ENCODE measurements at places on chromosomes 2 and 18.

DNA sequence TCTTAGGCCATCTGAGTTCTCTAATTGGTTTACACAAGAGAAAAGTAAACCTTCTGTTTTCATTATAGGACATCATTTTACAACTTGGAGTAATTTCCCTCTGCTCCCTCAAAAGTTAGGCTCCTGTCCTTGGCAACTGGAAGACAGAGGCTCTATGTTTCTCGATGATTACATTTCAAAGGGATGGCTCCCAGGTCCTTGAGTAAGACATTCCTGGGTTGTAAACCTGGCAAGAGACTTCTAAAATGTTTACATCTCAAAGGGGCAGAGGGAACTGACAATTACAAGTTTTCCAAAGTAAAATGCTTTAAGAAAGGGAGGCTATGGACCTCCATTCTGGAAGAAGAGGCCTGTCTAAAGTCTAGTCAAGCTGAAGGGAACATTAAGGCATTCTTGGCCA lies 268.3 kb upstream of the REG3G start:
- no peak for DNase-seq

DNA sequence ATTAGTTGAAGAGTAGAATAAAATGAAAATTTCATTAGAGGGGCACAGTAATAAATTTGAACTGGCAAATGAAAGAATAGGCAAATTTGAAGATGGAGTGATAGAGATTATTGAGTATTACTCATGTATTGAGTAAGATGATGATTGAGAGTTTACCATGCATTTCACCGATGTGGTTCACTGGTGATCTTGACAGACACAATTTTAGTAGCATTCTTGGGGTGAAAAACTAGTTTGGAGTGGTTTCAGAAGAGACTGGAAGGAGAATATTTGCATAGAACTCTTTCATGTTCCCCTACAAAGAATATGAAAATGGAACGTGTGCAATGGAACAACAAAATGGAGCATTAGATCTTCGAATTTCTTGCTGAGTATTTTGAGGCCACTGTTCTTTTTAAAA lies 121.4 kb downstream of the ASXL3 start:
- DNase-seq: no peak

DNA sequence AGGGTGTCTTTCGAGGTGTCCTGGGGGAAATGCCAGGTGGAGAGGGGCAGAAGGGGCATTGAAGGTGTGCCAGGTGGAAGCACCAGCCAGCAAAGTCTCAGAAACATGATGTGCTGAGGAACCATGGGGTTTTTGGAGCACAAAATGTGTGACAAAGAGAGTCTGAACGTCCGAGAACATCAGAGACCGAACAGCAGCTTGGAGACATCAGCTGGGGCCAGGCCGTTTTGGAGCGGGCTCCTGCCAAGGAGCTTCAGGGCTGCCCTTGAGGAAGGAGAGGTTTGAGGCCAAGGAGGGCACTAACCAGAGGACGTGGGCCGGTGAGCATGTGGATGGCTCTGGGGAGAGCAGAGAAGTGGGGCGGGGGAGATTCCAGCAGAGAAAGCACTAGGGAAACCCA lies 5.3 kb upstream of the MBP start:
- no peak for DNase-seq

DNA sequence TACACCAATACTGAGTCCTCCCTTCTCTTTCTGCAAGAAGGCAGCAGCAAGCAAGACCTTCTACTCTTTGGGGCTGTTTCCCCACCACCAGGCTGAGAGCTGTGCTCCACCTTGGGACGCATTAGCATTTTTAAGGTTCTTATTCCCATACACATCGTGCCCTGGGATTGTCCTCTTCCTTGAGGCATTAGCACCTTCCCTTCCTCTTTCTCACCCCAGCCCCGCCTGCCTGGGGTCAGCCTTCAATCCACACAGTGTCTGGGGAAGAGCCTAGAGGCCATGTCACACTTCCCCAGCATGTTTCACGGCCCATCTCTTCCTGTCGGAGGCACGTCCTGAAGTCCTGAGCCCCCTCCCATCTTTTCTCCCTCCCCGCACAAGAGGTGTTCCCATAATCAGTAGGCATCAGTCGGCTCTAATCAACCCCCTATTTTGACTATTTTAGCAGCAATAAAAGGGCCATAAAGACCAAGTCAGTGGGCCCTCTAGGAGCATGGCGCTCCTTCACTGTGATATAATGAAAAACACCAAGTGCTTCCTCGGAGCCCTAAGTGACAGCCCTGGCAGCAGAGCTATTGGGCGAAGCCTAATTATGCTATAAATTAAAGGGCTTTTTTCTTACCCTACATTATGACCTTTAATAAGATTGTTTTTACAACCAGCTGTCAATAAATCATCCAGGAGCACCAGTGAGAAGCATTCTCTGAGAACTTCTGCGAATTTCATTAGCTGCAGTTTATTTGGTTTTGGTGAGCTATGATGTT lies 55.0 kb upstream of the PKDCC start:
- no peak for DNase-seq

- DNase-seq: no peak
Observed at GRCh38 chr2:59734743-59735142, 818.7 kb downstream of the BCL11A start.

- DNase-seq: no peak
Observed at GRCh38 chr2:129464036-129464435, 515.4 kb upstream of the RAB6C start.

GRCh38 chr18:8522756-8523155 lies 86.5 kb upstream of the RAB12 start:
- DNase-seq: no peak

- no peak for DNase-seq
Observed at GRCh38 chr2:224126003-224126402, 86.9 kb upstream of the SERPINE2 start.

DNA sequence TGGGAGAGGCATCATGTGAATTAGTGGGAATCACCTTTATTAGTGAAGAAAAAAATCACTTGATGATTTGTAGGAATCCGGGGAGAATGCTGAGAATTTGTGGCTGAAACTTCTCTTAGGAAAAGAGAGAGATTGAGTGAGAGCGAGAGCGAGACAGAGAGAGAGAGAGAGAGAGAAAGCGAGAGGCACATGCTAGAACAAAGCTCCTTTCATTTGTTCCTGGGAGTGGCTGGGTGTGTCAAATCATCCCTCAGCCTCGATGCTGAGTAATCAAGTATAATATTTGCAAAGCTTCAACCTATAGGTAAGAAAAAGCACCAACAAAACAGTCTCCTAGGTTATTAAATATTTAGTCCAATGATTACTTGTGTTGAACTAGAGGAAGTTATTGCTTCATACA lies 4.4 kb upstream of the SERPINB5 start:
- no peak for DNase-seq

DNA sequence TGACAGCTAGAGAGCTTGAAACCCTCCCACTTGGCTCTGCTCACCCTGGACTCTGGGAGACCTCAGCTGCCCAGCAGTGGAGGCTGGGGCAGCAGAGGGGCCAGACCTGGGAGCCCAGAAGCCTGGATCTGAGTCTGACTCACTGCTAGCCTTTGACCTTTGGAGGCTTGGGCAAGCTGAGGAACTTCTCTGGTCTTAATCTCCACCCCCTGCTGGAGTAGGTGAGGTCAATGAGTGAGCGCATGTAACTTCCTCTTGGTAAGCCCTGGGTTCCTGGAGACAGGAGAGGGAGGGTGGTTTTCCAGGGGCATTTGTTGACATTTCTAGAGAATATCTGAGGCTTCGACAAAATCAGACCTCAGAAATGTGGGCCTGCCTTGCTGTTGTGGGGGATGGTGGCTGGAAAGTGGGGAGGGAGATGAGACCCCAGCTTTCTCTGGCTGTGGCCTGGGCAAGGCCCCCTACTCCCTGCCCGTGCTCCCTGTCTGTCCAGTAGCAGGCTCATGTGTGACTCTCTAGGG lies 73.0 kb upstream of the YWHAQ start:
- no peak for DNase-seq

DNA sequence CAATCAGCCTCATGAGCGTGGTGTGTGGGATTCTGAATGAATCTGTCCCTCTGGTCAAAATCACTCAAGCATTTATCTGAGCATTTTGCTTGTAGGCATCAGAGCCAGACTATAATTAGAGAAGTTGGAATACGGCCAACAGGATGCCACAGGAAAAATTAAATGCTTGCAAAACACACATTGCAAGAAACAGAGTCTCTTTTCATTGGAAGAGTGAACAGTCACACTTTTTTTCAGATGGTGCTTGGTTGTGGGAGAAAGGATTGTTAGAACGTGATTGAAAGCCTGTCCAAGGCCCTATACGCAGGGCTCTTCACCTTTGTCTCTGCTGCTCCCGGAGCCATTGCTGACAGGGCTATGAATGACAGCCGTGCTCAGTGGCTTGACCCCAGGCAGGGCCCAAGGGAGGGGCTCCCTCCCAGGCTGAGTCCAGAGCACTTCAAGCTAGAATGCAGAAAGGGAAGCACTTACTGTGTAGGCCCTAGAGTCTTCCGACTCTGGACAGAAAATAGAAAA lies 59.8 kb downstream of the SNTG2 start:
- DNase-seq: no peak

- DNase-seq: no peak
Observed at GRCh38 chr2:45205985-45206384, 196.7 kb upstream of the SIX2 start.

GRCh38 chr2:173145454-173145853 lies 69.8 kb downstream of the MAP3K20 start:
- no peak for DNase-seq

DNA sequence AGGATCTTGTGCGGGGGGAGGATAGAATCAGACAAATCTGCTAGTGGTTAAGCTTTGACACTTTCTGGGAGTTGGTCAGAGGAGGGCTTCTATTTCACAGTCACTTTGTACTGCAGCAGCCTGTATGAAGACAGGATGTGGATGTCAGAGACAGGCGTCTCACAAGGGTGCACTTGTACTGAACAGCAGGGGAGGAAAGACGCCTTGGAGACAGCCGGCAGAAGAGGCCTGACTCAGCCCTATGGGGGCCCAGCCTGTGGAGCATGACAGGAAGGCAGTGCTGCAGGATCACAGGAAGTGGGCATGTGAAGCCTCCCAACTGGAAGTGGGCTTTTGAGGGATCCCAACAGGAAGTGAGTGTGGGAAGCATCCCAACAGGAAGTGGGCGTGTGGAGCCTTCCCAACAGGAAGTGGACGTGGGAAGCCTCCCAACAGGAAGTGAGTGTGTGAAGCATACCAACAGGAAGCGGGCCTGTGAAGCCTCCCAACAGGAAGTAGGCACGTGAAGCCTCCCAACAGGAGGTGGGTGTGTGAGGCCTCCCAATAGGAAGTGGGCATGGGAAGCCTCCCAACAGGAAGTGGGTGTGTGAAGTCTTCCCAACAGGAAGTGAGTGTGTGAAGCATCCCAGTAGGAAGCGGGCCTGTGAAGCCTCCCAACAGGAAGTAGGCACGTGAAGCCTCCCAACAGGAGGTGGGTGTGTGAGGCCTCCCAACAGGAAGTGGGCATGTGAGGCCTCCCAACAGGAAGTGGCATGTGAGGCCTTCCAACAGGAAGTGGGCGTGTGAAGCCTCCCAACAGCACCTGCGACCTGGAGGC lies 212.3 kb downstream of the SNTG2 start:
- DNase-seq: peak; percentile 6

Data from T follicular helper cell (primary cell).